NCI-H69 (cell line): ENCODE measurements at places on chromosomes 5 and 9.

DNA sequence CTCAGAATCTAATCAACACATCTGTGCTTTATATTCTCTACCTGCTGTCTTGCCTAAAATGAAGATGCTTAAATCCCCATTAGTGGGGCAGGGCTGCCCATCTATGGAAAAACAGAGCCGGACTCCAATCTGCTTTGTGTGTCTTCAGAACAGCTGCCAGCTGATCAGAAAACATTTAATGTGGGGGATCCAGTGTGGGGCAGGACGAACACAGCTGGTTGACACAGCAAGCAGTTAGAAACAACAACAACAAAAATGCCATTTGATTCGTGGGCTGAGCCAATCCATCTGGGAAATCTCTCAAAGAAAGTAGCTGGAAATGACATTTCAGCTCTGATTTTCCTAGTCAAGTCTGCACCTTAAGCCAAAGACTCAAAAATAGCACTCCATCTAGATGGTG, 99.8 kb downstream of the PPP2R2B start:
- peak; percentile 40 for DNase-seq

GRCh38 chr5:16265141-16265540, 85.5 kb upstream of the MARCHF11 start:
- DNase-seq = no peak

DNA sequence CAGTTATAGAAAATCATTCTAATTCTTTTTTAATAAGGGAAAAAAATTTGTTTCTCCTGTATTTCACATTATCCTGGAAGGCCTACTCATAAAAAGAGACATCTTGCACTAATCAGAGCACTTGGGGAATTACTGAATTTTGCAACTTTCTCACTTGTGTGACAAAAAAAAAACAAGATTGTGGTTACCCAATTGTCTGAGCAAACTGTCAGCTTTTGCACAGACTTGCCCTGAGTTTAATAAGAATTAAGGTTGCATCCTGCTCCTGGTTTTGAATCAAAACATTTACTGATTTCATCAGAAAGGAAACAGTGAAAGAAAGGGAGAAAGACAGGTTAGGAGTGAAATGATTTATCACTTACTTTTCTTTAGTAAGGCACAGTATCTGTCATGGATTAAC, 10.6 kb upstream of the SH3RF2 start:
- no peak for DNase-seq

DNA sequence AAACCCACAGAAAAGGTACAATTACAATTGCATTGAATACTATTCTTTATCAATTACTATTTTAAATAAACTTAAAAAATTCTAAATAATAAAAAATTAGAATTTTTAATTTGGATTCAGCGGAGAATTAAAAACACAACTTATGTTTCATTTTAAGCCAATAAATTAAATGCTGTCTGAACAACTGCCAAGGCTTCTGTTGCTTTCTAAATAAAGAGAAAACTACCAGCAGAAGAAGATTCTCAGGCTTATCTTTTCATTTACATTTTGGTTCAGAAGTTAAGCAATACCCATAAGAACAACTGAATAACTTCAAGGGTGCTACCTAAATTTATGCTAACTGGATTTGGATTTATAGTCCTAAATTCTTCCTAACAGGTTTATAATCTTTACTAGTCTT, 150.0 kb upstream of the FTMT start:
- DNase-seq = no peak

DNA sequence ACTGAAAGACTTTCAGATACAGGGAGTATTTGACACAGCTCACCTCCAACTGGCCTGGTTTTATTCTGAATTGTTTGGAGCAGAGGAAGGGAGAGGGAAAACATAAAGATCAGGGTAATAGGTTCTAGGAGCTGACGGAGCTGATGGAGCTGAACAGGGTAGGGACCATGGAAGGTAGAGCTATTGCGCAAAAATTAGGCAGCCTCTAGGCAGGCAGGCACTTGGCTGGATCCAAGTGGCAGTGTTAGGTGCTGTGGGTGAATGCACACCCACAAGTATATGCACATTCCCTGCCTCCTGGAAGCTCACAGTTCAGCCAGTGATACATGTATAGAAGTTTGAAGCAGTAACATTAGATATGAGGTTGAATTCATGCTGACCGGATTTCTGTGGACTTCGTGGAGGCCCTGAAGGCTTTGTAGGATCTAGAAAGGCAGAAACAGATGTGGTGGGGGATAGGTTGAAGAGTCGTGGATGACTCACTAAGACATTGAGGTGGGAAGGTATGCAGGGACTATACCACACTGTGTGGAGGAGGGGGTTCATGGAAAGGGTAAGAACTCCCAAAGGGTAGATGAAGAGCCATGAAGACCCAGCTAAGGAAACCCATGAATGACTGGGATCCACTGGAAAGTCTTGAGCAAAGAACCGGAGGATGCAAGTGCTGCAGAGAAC, 50.8 kb downstream of the WWC1 start:
- DNase-seq = no peak

DNA sequence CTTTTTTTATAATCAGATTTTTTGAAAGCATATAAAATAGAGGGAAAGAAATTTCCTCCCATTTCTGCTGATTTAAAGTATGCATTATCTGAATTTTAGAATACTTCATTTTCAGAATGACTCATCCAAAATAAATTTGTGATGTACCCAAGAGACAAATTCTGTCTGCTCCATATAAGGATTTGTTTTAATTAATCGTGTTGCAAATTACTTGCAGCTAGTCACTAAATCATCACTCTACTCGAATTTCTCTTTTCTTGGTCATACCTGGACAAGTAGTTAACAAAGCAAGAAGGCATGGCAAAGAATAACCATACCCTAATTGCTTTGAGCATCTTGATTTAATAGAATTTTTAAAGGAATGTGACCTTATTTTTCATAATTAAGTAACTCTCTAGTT, 284.1 kb upstream of the GRAMD2B start:
- DNase-seq = peak; percentile 23

DNA sequence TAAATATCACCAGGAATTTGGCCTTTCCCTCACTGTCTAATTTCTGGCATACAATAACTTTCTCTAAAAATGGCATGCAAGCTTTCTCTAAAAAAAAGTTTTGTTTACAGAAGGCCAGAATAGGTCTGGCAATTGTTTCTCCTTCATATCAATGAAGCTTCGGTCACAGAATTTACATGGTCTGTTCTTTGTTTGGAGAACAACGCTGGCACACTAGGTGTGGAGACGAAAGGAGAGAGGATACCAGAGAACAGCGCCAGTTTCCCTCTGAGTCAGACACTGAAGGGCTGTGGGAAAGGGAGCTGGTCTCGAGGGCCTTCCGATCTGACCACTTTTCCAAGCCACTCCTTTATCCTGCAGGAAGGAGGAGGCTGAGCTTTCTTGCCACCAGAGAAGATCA, 60.1 kb upstream of the ITGA1 start:
- no peak for DNase-seq
